Activated CD4-positive, alpha-beta T cell treated with anti-CD3 and anti-CD28 coated beads for 36 hours (primary cell): ENCODE measurements at places on chromosomes 6 and 20. TPM values are rescaled to one million over a fixed set of nuclear protein-coding genes. Genes with fewer than 3 reads are reported as not detected.

DNA sequence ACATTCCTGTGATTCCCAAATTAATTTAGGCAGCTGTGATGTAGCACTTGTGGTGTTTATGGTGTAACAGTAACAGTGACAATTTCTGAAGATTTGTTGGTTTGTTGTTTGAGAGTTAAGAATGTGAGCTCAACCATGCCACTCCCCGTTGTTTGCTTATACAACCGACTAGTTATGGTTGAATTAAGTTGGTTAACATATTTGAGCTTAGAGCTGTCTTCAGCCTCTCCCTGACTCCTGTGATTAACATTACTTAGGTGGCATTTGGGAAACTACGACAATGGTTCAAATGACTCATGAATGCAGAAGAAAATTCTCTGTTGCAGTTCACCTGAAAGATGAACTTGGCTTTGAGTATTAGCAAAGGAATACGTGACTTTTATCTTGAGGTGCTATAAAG lies 35.9 kb upstream of the PRL start:
- no peak for DNase-seq

DNA sequence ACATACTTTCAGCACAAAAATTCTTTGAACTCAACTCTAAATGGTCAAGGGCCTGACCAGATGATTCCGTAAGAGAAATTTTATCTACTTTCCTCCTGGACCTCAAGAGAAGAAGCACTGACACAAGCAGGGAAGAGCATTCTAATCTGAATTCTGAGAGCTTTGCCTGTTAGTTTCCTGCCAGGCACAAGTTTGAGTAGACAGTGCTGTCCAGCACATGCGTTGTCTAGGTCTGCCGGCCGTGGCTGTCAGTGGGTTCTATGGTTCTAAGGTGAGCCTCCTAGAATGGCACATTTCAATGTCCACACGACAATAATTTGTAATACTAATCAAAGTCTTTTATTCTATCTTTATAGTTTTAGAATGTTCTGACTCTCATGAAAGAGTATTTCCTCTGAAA lies 91.9 kb downstream of the RFPL4B start:
- DNase-seq, result no peak

GRCh38 chr6:154888421-154889295 lies 106.5 kb upstream of the TIAM2 start:
- no peak for DNase-seq

DNA sequence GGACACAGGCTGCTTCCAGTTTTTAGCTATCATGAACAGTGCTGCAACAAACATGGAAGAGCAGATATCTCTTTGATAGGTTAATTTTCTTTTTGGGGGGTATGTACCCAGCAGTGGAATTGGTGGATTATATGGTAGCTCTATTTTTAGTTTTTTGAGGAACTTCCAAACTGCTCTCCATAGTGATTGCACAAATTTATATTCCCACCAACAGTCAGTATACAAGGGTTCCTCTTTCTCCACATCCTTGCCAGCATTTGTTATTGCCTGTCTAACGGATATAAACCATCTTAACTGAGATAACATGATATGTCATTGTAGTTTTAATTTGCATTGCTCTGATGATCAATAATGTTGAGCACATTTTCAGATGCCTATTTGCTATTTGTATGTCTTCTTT lies 237.6 kb downstream of the MMUT start:
- no peak for DNase-seq

MDFI gene
- total RNA-seq, result not detected

LPIN3 gene
- total RNA-seq, result 4.0 TPM

HLA-DPA1 gene
- total RNA-seq, result 11.5 TPM
